Kidney tubule cell (primary cell): ENCODE measurements at places on chromosomes 6 and 20.

DNA sequence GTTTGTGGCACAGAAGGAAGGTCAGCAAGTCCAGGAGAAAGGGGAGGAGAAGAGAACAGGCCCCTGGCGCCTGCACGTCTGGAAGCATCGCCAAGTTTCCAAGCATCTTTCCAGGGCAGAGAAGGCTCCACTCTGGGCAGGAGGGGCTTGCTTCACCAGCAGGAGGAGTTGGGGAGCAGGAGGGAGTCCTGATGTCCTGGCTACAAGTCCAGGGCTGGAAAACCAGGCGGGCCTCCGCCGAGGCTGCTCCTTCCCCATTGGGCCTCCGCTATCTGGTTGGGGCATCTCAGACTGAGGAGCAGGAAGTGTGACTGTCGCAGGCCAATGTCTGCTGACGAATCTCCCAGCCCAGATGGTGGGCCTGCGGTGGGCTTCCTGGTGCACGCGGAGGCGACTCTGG, 421.9 kb downstream of the PREX1 start:
- no peak for DNase-seq

GRCh38 chr6:66245231-66245630, 538.2 kb upstream of the EYS start:
- DNase-seq = no peak

DNA sequence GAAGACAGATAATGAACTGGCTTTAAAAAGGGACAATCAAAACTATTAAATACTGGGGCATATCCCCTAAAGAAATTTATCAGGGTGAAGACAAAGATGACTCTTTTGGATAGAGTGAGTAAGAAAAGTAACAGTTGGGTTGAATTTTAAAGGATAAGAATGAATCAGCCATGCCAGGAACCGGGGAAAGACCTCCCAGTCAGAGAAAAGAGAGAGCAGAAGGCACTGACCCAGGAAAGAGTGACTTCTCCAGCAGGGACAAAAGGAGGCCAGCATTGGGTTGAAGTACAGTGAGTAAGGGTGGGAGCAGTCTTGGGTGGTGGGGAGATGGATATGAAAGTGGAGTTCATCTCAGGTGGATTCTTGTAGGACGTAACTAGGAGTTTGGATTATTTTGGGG, 516.9 kb upstream of the JAG1 start:
- DNase-seq = peak; percentile 65

DNA sequence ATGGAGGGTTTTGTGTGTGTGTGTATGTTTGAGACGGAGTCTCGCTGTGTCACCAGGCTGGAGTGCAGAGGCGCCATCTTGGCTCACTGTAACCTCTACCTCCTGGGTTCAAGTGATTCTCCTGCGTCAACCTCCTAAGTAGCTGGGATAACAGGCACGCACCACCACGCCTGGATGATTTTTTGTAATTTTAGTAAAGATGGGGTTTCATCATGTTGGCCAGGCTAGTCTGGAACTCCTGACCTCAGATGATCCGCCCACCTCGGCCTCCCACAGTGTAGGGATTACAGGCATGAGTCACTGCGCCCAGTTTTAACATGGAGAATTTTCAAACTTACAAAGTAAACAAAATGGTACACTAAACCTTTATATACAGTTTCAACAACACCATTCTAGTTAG, 22.8 kb downstream of the AMD1 start:
- no peak for DNase-seq

DNA sequence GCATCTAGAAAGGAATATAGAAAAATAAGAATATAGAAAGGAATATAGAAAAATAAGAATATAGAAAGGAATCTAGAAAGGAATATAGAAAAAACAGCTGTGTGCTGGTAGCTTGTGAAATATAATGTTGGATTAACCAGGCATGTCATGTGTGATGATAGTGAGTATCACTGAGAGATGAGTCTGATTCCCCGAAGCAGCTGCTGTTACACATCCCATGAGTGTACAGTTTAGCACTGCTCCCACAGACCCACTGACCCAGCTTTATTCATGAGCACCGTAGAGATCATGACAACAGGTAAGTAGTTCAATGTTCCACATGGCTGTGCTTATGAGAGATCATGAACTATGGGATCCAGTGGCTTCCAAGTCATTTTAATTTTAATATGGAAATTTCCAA, 64.8 kb downstream of the SLC22A3 start:
- no peak for DNase-seq

DNA sequence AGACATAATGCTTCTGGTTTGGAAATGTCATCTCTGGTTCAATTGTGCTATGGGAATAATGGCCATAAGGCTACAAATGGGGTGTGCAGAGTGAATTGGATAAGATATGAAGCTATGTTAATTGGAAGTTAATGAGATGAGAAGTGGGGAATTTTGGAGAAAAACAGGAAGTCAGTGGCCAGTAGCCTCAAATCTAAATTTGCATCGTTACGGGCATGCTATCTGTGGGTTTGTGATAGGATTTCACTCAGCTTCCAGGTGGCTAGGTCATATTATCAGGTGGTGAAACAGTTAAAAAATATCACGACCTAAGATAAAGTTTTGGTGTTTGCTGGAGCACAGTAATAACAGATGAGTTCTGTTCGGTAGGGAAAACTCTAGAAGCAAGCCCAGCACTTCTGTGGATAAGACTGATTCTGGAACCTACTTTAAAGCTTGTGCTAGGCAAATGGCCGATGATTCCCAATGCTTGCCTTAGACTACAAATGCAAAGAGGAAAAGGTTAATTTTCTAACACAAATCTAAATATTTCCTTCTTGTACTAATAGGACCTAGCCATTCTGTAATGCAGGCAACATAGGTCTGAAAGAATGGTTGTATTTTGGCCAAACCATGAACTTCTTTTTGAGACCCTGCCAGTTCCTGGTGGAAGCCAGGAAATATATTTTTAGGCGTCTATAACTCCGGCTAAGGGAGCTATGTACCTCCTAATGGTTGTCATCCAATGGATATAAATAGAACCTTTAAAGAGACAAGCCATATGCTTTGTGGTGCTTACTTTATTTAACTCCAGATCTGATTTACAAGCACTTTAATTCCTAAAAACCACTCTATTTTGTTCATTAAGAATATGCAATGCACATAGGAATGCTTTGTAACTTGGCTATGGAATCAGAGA, 111.0 kb downstream of the PLCB1 start:
- no peak for DNase-seq

- DNase-seq = no peak
Observed at GRCh38 chr6:137148306-137149034, 25.0 kb downstream of the IL22RA2 start.

- peak; percentile 94 for DNase-seq
Observed at GRCh38 chr6:139587469-139587868, 213.0 kb upstream of the CITED2 start.

GRCh38 chr6:123343836-123344235, 292.9 kb downstream of the TRDN start:
- no peak for DNase-seq

GRCh38 chr6:158357570-158358216, 45.4 kb downstream of the TULP4 start:
- DNase-seq = no peak

DNA sequence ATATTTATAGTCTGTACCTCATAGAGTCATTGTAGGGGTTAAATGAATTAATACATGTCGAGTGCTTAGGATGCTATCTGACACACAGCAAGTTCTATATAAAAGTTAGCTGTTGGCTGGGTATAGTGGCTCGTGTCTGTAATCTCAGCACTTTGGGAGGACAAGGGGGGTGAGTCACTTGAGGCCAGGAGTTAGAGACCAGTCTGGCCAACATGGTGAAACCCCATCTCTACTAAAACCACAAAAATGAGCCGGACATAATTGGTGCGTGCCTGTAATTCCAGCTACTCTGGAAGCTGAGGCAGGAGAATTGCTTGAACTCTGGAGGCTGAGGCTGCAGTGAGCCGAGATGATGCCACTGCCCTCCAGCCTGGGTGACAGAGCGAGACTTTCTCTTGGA, 222.9 kb downstream of the UBE3D start:
- peak; percentile 92 for DNase-seq

DNA sequence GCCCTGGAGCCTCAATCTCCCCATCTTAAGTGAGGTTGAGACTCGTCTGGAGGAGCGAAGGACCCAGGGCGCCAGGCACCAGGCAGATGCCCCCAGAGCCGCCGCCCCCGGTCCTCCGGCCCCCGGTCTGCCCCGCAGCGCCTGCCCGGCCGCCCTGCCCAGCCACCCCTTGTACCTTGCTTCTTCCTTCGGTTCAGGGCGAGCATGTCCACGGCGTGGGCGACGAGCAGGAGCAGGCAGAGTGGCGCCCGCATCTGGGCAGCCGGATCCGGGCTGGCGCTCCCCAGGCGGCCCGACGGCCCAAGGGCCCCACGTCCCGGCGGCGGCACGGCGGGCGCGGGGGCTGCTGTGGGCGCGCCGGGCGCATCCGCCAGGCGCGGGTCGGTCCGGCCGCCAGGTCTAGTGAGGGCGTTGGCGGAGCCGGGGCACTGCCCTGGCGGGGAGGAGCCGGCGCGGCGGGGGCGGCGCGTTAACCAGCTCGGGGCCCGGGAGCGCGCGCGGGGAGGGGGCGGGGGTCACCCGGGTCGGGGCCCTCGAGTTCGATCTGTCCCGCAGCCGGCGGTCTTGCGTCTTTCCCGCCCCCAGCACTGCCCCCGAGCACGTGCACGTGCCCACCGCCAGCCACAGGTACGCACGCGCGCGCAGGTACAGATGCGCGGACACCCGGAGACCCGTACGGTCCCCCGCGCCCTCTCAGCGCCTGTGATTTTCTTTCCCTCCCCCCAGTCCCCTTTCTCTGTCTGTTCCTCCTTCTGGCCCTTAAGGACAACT, at the start of gene RSPO4:
RSPO4 (minus strand) TSS at position 401 of the 771 bp plus-strand sequence; CDS start at position 254, 147 bp downstream.
- no peak for DNase-seq

DNA sequence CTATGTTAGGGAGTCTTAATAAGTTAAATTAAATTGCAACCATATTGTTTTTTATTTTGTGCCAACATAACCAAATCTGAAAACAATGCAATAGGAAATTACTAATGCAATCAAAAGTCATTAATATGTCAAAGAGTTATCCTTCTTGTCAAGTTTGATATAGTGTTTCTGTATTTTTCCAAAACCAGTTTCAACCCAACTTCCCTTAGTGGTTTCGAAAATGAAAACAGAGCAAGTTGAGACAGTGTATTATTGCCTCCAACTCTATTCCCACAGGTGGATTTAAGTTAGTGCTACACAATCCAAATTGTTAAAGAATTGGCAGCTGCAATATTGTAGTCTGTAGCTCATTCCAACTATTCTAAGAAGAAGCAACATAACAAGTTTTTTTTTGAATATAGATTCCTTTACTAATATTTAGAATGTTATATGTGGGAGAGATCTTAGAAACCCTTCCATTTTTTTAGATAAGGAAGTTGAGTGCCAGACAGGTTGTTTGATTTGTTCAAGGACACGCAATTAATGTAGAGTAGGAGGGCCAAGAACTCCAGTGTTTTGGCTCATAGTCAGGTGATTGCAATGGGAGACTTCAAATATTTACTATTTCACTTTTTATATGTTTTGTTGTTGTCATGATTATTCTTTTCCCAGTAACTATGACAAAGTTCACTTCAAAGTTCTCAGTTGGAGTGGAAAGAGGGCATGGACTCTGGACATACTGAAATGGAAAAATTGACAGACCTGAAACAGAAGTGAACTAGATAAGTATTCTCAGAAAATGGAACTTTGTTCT, 282.4 kb upstream of the HSF2 start:
- DNase-seq = no peak

- peak; percentile 40 for DNase-seq
Observed at GRCh38 chr6:87391334-87391733, 16.4 kb upstream of the CFAP206 start.

DNA sequence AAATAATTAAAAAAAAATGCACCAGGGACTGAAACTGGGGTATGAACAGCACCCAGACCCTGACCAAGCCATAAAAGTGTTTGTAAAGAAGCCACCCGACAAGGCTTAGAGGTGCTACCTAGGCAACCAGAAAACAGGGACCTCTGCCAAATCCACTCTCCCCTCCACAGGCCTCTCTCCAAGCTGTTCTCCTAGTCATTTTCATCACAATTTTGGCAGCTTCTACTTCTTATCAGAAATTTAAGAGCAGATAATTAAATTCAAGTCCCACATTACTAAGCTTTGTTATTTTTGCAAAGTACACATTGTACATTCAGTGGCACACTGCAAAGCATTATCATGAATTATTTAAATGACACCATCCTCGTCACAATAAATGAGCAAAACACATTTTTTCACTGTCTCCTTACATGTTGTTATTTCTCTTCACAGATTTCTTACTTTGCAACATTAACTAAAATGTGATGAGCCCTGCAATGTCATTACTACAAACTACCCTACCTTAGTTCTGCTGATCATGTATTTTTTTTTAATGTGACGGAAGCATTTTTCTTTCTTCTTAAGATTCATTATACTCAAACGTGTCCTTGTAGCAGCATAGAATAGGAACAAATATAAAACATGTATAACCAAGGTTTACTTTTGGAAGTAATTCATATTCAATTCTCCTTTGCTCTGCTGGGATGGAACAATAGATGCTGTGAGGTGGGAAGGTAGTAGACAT, 38.1 kb downstream of the ECT2L start:
- no peak for DNase-seq
